ENCODE measurements at places on chromosomes 2 and 18.

- no peak for DNase-seq
Measured at GRCh38 chr2:183456177-183456576, 331.9 kb downstream of the NUP35 start.

GRCh38 chr18:3491981-3492555 is 42.1 kb downstream of the TGIF1 start:
- DNase-seq, result no peak

DNA sequence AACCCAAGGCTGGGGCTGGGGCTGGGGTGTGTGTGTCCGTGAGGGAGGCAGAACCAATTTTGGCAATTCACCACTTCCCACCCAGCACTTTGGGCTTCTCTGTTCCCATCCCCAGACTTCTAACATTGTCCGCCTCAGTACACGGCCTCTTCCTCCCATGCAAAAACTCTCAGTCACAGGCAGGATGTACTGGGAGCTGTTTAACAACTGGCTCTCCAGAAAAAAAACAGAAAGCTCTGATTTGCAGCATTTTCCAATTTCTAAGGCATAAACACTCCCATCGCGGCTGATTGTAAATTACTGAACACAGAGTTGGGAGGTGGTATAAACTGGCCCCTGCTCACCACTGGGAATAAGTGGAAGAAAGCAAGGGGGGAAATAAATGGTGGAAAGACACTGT is 73.1 kb upstream of the MAP4K3 start:
- no peak for DNase-seq

DNA sequence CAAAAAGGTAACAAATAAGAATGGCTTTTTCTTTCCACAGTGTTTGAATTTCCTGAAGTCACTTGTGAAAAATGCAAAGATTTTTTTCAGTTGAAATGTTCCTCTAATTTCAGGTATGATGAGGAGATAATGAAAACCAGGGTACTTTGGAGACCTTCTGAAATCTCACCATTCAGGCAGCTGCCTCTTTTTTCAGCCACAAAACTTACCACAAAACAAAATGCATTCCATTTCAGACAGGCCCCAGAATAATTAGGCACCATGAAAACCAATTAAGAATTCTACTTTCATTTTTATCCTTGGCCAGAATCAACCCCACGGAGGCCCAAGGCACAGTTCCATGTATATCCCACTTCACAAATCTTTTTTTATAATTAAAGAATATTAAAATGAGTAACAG is 880.3 kb upstream of the ACVR2A start:
- no peak for DNase-seq

DNA sequence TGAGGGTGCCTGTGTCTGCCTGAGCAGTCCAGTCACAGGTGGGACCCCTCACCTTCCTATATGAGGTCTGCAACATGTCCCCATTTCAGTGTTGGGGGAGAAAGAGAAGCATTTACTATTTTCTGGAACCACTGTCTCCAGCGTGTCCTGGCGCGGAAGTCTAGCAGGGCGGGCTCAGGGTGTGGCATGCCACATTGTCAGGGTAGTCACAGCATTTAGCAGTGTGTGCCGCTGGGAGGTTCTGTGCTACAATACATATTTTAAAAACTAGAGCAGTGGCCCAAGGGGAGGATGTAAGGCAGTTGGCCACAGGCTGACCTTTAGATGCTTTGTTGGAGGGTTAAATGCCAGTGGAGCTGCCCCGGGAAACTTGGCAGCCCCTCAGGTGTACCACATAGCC is 12.5 kb downstream of the UBE2F start:
- DNase-seq, result no peak

DNA sequence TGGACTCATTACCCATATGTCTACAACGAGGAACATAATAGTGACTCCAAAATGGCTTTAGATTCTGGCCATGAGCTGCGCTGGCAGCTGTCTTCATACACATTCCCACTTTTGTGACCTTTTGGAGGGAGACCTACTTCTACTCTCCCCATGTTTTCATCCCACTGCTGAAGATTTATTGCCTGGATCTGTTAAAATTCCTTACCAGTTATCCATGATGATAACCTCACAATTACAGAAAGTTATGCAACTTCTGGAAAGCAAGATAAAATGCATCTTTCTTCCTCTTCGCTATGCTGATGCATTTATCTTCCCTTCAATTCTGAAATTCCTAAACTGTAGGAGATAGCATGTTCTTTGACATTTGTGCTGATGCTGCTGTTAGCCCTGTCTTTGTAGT is 855.3 kb downstream of the SLC4A3 start:
- no peak for DNase-seq

- DNase-seq, result no peak
Measured at GRCh38 chr2:149019768-149020167, 18.7 kb upstream of the LYPD6B start.

GRCh38 chr2:229059331-229060033 is 211.6 kb downstream of the PID1 start:
- DNase-seq, result no peak

DNA sequence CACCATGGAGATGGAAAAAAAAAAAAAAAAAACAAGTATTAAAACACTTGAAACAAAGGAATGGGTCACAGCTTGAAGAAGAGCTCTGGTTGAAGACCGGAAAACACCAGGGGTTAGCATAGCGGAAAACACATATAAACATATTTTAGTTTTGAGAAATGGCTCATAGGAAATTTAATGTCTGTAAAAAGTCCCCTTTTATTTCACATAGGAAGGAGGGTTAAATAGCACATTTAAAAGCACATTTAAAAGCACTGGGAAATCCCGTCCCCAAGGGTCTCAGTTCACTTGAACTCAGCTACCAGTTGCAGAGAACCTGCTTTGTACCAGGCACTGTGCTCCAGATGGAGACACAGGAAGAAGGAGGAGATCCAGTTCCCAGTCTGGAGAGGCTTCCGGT is 65.5 kb downstream of the KCNE4 start:
- DNase-seq, result no peak

DNA sequence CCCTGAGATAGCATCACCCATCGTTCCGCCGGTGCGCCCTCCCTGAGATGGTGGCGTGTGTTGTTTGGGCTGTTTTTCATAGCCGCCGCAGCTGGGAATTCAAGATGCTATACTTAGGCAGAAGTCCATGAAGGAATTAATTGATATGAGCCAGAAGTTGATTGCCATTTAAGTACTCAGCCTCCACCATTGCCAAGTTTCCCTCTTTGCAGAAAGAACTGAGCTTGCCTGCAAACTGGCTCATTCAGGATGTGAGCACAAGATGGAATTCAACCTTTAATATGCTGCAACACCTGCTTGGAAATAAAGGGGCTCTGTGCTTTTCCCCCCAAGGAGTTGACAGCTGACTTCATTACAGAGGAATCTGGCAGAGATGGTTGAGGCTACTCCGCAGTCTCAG is 295.5 kb downstream of the ZNF521 start:
- DNase-seq, result no peak

GRCh38 chr2:234164493-234165413 is 114.3 kb downstream of the SPP2 start:
- no peak for DNase-seq

- DNase-seq, result no peak
Measured at GRCh38 chr2:221500501-221501209, 71.4 kb downstream of the EPHA4 start.

DNA sequence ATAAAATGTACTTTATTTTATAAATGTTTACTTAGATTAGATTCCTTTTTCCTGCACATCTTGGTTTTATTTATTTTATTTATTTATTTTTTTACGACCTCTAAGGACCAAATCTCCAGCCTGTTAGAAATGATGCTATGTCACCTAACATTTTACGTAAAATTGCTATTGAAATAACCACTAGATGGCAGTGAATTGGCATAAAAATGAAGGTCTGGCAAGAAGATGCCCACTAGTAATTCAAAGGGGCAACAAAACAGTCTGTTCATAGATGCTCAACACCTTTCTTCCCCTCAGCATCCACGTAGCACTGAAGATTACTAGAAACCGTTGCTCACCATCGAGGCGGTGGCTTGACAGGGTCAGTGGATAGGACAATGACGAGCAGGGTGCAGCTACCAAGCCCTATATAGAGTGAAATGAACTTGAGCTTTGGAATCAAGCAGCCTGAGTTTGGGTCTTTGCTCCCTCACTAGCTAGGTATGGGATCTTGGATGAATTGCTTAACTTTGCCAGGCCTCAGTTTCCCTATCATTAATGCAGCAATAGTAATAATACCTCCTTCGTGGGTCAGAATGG is 128.7 kb upstream of the L3MBTL4 start:
- DNase-seq, result no peak

- DNase-seq, result peak; percentile 62
Measured at GRCh38 chr18:69935319-69936190, 12.1 kb downstream of the CD226 start.

DNA sequence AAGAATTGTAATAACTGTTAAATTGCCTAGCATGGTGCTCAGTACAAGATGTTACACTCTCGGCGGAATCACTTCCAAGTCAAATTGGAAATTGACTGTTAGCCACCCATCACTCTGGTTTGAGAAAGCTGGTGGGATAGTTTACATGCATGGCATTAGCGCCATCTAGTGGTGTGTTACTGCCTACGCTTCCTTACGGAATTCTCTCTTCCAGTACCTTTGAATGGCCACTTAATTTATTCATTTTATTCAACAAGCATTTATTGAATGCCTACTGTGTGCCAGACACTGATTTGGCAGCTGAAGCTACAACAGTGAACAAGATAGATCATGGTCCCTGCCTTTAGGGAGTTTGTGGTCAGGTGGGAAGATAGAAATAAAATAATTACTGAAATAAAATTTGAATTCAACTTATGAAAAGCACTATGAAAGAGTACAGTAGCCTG is 171.2 kb downstream of the TMEM247 start:
- DNase-seq, result peak; percentile 60

DNA sequence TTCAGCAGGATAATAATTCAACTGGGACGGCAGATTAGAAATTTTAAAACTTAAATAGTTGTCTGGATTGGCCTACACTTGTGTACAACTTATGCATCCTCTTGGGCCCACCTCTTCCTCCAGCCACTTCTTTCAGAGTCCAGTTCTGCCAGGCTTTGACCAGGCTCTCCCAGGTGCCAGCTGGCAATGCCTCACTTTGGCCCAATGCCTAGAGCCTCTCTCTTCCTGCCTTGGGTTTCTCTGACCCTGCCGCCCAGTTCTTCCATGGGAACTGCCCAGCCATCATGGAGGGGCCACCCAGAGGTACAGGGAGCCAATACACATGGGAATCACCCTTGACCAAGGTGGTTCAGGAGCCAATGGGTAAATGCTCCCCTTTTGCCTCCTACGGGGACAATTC is 135.5 kb downstream of the IRS1 start:
- DNase-seq, result no peak

DNA sequence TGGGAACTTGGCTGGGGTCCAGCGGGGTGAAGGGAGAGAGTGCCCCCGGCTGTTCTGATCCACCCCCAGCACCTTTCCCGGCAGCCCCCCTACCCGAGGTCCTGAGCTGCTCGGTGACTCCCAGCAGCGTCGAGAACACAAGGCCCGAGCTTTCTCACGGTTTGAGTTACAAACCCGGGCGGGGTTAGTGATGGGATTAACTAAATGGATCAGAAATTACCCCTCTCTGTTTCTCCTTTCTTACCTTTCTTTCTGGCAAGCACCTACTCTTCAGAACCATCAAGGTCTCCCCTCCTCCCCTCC is 139.4 kb upstream of the GPC1 start:
- DNase-seq, result no peak

GRCh38 chr18:49857708-49858107 is 44.4 kb upstream of the ACAA2 start:
- no peak for DNase-seq

GRCh38 chr18:36299015-36299414 is 1.5 kb downstream of the FHOD3 start:
- no peak for DNase-seq

- no peak for DNase-seq
Measured at GRCh38 chr18:63879709-63880108, 7.8 kb upstream of the SERPINB2 start.

DNA sequence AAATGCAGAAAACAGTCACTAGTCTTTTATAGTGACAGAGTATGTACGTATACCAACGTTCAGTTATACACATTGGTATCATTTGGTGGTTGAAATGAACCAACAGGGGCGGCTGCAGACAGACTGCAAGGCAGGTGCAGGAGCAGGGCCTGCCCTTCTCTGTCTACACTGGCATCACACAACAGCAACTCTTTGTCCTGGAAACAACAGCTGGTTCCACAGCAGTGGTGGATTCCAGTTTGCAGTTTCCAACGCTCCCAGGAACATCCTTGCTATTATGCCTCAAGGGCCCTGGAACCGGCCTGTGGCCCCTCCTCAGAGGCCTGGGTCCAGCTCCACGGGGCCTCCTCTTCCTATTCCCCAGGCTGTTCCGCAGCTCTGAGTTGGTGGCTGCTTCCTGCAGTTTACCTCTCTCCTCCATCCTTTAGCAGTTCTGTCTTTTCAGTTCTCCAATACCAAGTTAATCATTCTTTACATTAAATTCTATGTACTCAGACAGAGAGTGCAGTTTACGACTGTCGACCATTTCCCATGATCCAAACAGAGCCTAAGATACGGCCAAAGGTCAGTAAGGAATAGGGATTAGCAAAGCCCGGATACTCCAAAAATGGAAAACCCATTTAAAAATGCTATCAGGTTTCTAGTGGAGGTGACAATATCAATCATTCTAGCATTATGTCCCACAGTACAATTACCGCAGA is 87.8 kb downstream of the NOL10 start:
- DNase-seq, result no peak

- no peak for DNase-seq
Measured at GRCh38 chr18:79458917-79459803, 63.4 kb downstream of the NFATC1 start.

- no peak for DNase-seq
Measured at GRCh38 chr18:69763821-69764220, 183.9 kb downstream of the CD226 start.

- DNase-seq, result no peak
Measured at GRCh38 chr2:81299841-81300240, 995.3 kb upstream of the LRRTM1 start.

DNA sequence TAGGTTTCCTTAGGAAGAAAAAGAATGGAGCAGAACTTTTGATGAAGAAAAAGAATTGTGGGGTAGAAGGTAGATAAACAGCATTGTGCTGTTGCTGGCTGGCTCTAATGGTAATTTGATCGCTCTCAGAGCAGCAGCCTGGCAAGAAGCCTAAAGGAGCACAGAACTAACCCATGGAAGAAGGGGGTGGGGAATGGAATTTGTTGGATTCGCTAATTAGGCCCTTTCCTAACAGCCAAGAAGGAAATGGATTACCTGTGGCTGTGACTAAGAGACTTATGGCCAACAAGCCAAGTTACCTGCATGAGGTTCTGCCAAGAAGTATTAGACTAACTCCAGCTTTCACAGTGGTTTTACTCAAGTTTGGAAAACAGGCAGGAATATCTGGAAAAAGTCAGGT is 210.6 kb downstream of the IKZF2 start:
- DNase-seq, result no peak

DNA sequence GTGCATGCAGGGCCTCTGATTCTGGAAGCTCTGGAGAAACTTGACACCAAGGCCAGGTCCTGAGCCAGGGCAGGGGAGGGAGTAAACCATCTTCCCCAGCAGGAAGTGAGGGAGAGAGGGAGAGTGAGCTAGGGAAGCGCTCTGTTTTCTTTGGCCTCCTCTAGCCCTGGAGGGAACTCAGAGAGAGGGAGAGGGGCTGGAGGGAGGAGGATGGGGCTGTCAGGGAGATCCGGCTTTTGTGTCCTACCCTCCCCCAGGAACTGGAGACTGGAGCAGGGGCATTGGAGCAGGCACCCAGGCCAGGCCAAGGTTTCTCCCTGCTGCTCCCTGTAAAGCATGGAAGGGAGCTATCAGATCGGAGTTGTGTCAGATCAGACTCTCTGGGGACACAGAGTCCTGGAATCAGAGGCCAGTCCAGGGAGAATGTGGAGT is 22.7 kb upstream of the PKDCC start:
- DNase-seq, result no peak

GRCh38 chr2:134119117-134119712 is 134.7 kb upstream of the MGAT5 start:
- DNase-seq, result no peak

Measured in stimulated activated CD4-positive, alpha-beta T cell treated with anti-CD3 and anti-CD28 coated beads, TNF-alpha, amount 100 ng/mL, for 24 hours (primary cell).